Mucosa of descending colon (tissue), 3 donors: ENCODE measurements at places on chromosomes 5 and 9. TPM values are rescaled to one million over a fixed set of nuclear protein-coding genes. Genes with fewer than 3 reads are reported as not detected.

DNA sequence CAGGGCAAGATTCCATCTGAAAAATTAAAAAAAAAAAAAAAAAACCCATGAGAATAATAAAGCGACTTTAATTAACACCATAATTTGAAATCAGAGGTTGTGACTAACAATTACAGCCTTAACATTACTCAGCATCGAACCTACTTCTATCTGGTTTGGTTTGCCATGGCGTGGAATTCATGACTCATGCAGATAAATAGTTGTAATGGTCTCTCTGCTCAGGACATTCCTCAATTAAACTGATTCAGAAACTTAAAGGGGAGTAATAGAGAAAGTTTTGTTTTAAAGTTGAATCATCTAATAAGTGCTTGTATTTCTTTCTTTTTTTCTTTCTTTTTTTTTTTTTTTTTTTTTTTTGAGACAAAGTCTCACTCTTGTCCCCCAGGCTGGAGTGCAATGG, 135.5 kb downstream of the SPATA31D1 start:
- no peak for DNase-seq

The PPIC gene
- total RNA-seq: 68.8 TPM

- DNase-seq: no peak
These were observed 41.3 kb downstream of the GARNL3 start for GRCh38 chr9:127305838-127306226.

GRCh38 chr5:14077501-14077900, 65.6 kb upstream of the TRIO start:
- DNase-seq: no peak

The OR1L1 gene
- not detected for total RNA-seq

The PTPRD gene
- 52.7 TPM for total RNA-seq

- DNase-seq: no peak
These were observed 13.5 kb downstream of the BTNL9 start for GRCh38 chr5:181053488-181054121.

DNA sequence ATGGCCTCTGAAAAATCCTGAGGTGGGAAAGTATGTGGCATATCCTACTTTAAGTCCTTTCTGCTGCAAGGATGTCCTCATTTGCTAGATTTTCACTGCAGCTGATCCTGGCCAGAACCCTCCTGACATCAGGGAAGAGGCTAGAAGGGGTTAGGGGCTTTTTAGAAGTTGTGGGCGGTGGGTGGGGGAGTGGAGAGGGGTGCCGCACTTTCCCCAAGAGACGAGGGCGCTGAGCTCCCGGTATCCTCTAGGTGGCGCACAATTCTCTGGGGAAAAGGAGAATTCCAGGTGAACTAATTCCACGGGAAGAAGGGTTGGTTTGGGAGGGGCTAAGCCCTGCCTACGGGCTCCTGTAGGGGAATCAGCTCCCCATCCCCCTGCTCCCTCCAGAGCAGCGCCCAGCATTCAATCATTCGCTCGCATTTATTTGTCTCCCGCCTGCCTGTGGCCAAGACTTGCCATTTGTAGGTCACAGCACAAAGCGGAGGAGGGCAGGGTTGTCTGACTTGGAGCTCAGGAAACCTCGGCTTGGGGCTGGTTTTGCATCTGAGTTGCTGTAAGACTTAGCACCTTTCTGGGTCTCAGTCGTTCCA, 42.9 kb upstream of the HAND1 start:
- peak; percentile 33 for DNase-seq

The NFIB gene
- 59.7 TPM for total RNA-seq

DNA sequence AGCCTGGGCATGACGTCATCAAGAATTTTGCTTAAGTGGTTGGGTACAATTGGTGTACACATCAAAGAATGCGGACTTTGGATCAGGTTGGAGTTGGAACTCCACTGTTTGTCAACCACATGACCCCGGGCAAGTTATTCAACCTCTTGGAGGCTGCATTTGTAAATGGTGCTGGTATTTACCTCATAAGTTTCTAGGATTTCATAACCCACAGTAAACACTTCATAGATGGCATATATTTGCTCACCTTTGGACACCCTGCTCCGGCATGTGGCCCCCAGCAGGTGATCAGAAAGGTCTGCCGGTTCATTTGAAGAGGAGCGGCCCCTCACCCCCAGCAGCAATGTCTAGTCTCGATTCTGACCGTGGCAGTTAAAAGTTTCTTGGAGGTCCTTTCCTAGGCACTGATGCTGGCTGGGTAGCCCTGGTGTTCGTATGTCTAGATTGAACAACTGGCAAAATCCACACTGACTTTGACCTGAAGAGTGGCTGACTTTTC, 60.6 kb downstream of the IL6ST start:
- no peak for DNase-seq

The F12 gene
- total RNA-seq: 7.0 TPM

GRCh38 chr9:114202849-114203248, 47.5 kb downstream of the COL27A1 start:
- DNase-seq: no peak

The MAMDC4 gene
- 43.8 TPM for total RNA-seq

- DNase-seq: no peak
These were observed 20.6 kb downstream of the ELL2 start for GRCh38 chr5:95940758-95941682.

DNA sequence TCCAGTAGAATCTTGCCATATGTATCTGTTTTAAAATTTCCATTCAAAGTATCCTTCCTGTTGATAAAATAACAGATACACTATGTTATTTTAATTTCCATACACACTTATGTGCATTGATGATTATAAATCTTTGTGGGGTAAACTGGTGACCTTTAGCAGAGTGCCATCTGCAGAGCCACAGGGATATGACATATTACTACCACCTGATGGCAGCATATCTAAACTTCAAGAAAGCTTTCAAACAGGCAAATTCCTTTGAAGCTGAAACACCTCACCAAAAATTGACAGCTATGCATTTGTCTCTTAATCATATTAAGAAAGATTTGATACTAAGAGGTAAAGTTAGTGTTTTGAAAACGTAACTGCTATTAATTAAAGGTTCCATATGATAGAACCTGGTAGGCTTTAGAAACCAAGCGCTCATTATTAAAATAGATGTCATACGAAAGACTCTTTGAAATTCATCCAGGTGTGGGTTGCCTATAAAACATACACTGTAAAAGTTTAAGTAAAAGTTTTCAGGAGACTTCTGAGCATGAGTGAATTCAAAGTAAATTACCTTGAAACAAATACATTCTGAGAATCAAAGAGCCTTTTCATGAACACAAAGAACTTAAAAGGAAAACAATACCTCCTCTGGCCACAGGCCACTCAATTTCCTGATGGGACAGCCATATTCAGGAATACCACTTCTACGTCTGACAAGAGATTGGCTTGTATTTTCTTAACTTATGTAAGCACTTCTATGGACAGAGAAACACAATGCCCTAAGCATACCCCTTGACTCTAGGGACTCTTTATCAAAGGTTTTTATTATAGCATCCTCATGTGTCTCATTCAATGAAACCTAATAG, 93.3 kb downstream of the KIAA0825 start:
- DNase-seq: no peak

DNA sequence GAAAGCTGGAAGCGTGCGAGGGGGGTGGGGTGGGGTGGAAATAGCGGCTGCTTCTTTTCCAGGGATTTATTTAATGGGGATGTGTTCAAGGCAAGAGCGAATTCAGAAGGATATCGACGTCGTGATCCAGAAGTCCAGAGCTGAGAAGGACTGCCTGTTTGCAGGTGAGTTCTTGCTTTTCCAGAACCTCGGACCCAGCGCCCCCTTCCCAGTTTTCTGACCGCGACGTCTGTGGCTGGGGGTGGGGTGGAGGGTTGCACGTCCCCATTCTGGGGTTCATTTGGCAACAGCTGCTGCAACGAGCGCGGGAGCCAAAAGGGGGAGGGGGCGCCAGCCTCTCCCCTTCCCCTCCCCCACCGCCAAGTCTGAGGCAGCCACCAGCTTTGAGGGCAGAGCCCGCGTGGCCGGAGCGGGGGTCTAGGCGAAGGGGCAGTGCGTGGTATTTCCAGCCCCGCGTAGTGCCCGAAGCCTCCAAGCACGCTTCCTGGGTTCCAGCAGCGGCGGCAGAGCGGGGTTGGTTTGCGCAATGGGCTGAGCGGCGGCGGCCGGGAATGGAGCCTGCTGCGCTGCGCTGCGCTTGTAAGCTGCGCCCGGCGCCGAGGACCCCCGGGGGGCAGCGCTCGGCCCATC, 701 bp downstream of the PARP8 start:
- peak; percentile 43 for DNase-seq

GRCh38 chr9:128733256-128733655, 9.3 kb upstream of the ZDHHC12 start:
- DNase-seq: peak; percentile 90

The RAPGEF6 gene
- total RNA-seq: 22.1 TPM

DNA sequence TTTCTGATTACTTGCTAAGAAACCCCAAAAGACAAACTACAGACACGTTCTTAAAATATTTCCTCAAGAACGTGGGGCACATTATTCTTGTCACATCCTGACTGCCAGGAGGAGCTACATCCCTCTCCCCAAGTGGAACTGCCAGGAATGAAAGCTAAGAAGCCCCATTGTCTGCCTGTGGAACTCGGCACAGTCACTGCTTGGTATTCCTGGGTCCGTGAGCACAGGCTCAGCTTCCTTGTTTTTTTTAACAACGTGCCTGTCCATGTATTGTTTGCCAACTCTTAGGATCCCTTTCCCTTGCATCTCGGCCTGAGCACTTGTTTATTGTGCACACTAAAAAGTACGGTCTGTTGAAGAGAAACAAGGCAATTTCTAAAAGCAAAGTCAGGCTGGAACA, 47.0 kb upstream of the SELENOP start:
- no peak for DNase-seq

GRCh38 chr5:132427281-132428146, 58.0 kb downstream of the SLC22A5 start:
- DNase-seq: peak; percentile 81

DNA sequence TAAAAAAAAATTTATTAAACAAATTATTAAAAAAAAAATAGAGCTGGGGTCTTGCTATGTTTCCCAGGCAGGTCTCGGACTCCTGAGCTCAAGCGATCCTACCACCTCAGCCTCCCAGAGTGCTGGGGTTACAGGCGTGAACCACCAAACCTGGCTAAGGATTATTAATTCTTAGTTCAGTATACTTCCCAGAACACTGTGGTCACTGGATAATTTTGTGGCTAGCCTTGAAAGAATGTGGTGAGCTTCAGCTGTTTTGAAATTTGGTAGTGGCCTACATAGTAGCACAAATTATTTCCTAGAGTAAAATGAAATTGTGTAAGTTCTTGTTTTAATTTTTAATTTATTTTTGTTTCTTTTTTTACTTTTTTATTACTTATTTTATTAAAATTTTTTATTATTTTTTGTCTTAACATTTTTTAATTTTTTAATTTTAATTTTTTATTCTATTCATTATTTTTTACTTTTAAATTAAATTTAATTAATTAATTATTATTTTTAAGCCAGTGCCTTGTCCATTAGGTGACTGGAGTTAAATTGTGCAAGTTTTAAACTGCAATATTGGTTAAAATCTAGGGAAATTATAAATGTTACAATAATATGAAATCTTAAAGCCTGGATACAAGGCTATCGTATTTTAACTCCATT, 23.0 kb downstream of the ARRDC3 start:
- no peak for DNase-seq

- DNase-seq: no peak
These were observed 26.6 kb upstream of the GLDC start for GRCh38 chr9:6672118-6672517.

DNA sequence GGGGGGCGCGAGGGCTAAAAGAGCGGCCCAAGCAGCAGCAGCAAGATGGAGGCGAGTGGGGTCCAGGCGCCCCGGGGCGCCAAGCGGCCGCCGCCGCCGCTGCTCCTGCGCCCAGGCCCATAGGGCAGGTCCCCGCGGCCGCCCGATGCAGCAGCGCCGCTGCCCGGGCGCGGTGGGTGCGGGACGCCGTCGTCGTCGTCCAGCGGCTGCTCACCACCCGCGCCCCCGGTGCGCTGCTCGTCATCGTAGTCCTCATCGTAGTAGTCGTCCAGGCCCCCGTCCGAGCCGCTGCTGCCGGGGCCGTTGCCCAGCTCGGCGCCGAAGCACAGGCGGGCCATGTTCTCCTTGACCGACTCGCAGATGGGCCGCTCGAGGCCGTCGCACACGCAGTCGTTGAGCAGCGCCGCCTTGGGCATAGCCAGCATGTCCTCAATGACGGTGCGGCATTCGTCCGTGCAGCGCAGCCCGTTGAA, 1.5 kb downstream of the GAS1 start:
- DNase-seq: peak; percentile 56

The CPEB4 gene
- total RNA-seq: 31.8 TPM

- DNase-seq: no peak
These were observed 97.2 kb downstream of the INVS start for GRCh38 chr9:100196215-100196614.

DNA sequence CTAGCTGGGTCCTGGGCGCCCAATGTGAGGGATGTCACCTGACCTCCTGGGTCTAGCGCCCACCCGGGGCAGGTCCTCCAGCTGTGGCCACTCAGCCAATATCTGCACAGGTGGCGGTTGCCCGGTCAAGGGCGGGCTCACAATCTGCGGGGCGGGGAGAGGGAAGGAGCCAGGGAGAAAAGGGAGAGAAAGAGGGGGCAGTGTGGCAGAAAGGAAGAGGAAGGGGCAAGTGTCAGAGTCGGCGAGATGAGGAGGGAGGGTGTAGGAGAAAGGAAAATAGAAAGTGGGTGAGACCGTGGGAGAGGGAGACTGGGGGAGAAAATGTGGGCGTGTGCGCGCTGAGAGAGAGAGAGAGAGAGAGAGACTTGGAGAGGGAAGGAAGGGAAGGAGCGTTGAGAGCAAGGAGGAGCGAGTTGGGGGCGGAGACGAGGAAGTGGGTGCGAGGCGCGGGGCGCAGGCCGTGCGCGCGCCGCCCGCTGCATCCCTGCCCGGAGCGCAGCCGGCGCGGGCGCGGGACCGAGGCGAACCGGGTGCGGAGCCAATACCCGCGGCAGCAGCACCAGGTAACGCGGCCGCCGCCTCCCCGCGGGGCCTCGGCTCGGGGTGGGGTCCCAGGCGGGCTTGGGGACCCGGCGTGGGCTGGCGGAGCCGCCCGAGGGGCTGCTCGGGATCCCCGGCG, at the start of gene HRH2:
HRH2 (plus strand) TSS at position 479 of the 679 bp plus-strand sequence. CDS start 25,163 bp downstream, outside the sequence.
- peak; percentile 27 for DNase-seq

DNA sequence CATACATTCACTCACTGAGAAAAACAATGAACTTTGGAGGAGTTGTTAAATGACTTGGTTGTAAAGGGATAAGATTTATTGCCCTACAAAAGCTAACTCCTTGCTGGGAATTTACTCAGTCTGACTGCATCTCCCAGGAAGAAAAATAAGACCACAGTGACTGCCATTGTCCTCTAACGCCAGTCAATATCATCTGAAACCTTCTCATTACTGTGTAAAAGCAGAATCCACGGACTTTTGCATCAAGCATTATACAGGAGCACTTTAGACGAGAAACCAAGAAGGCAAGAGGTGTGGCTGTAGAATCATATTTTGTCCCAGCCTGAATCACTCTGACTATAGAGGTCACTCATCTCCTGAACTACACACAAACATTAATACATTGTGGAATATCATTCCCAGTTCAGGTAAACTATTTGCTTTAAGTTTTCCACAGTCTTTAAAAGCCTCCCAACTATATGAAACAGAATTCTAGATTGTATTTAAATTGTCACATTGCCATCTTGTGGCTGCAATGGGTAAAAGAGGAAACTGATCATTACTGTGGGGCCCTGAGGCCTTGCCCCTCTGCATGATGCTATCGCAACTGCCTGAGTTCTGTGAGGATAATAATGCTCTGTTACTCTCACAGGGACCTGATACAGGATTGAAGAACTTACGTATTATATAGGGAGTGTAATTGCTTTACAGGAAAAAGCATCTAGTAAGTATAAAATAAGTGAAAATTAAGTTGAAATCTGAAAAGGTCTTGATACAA, 142.9 kb downstream of the SLCO4C1 start:
- peak; percentile 38 for DNase-seq

GRCh38 chr5:115190388-115190787, 20.7 kb upstream of the TRIM36 start:
- DNase-seq: no peak

- DNase-seq: no peak
These were observed 9.9 kb upstream of the ARL15 start for GRCh38 chr5:54320256-54320655.

The SPATA31A3 gene
- total RNA-seq: not detected
